Suppressor macrophage treated with lipopolysaccharide for 4 hours (primary cell): ENCODE measurements at places on chromosomes 16 and 17.

DNA sequence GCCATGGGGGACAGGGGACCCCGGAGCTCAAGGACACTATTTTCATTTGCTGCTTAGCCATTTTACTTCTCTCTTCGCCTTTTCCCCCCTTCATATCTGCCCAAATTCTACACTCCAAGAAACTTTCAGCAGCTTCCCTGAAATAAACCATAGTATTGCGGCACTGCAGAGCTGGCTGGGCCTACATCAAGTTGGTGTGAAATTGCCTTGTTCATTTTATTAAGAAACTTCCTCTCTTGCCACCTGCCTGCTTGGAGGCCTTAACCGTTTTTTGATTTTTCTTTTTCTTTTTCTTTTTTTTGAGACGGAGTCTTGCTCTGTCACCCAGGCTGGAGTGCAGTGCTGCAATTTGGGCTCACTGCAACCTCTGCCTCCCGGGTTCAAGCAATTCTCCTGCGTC lies 7.4 kb upstream of the CPNE2 start:
- no peak for DNase-seq

- no peak for DNase-seq
These were observed 11.8 kb downstream of the NLRC5 start for GRCh38 chr16:57001026-57001679.

DNA sequence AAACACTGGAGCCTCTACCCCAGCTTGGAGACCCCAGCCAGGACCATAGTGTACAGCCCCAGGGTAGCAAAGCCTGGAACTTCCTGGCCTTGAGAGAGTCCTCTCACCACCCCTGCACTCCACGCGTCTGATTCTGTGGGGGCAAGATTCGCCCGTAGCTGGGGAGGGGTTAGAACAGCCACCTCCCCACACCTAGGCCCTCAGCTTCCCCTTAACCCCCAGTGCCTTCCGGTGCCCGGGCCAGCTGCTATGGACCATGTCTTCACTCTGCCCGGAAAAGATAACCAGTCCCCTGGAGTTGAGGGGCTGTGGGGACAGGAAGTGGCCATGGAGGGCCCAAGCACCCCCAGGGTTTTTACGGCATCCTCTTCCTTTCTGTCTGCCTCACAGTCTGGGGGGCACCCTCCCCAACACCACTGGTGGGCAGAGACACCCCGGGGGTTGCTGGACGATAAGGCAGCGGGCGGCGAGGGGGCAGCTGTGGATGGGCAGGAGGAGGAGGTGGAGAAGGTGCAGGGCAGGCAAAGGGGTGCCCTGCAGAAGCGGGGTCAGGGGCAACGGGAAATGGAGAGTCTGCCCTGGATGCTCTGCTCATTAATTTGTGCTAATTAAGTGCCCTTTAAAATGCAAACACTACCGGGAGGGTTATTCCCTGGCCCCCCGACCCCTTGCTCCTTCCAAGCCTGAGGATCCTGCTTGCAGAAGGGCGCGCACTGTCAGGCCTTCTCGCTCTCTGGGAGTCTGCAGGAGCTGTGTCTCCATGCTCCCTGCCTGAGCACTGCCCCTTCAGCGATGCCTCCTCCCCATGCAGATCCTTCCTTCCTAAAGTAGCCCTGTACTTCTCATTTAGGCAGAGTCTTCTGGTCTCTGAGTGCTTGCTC lies 2.4 kb downstream of the PRSS27 start:
- DNase-seq: no peak

- DNase-seq: no peak
These were observed 17.8 kb downstream of the CLUH start for GRCh38 chr17:2693561-2694380.

GRCh38 chr16:28821874-28822519 lies 802 bp upstream of the ATXN2L start:
- no peak for DNase-seq

GRCh38 chr17:28055546-28056275 lies 13.2 kb downstream of the NLK start:
- no peak for DNase-seq

DNA sequence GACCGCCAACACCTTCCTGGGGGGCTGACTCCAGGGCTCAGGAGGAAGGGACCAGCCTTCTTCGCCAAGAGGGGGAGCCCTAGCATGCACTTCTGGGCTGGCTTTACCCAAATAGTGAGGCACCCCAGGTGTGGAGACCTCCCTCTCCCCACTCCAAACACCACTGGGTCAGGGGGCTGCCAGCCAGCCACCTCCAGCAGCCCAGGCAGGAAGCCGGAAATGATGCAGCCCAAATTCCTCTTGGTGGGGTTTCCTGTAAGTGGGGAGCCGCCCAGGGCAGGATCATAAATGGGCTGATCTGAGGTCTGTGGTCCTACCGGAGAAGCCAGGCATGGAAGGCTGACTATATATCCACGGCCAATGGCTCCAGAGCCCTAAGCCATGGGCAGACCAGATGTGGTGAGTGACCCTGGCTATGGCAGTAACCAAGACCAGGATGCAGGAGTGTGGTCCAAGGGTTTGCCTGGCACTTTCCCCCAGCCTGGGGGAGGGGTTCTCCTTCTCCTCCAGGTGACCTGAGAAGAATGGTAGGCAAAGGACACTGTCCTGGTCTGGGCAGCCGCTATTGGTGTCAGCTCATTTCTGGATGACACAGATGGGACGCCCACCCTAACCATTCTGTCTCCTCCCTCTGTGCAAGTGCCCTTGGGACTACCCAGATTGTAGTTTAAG lies 4.2 kb downstream of the GIT1 start:
- no peak for DNase-seq

DNA sequence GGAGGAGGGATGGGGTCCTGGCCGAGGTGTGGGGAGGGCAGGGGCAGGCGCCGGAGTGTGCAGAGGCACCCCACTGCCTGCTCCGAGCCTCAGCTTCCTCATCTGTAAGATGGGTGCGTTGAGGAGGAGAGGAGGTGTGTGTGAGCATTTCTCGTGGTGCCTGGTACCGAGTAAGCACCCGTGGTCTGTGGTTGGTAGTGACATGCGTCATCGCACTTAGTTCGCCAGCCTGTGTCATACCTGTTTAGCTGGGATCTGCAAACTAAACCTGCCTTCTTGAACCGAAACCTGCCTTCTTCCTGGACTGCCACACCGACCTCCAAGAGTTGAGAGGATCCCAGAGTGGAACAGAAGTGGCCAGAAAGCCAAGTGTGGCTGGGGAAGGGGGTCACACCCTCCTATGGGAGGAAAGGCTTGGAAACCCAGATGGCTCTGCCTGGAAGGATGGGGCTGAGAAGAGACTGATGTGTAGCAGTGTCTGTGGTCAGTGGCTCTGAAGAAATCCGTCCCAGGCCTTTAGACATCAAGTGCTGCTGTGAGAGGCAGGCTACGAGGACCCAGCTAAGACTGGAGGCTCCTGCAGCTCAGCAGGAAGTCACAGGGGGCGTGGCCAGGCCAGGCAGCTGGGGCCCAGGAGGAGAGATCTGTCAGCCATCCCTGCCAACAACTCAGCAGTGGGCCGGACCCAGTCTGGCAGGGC lies 162.6 kb upstream of the PLCG2 start:
- DNase-seq: no peak

- DNase-seq: no peak
These were observed 2.1 kb downstream of the SOX9 start for GRCh38 chr17:72122765-72123529.

GRCh38 chr17:53627511-53627910 lies 195.2 kb upstream of the KIF2B start:
- no peak for DNase-seq

GRCh38 chr17:2692781-2693135 lies 18.8 kb downstream of the CLUH start:
- no peak for DNase-seq

- DNase-seq: peak; percentile 24
These were observed 12.9 kb upstream of the ODF4 start for GRCh38 chr17:8326511-8327302.

- DNase-seq: no peak
These were observed 397.3 kb downstream of the SHISA9 start for GRCh38 chr16:13298666-13299065.

- DNase-seq: no peak
These were observed 39.7 kb downstream of the RPTOR start for GRCh38 chr17:80584176-80584905.

- no peak for DNase-seq
These were observed 247.0 kb upstream of the MAF start for GRCh38 chr16:79847569-79847968.

DNA sequence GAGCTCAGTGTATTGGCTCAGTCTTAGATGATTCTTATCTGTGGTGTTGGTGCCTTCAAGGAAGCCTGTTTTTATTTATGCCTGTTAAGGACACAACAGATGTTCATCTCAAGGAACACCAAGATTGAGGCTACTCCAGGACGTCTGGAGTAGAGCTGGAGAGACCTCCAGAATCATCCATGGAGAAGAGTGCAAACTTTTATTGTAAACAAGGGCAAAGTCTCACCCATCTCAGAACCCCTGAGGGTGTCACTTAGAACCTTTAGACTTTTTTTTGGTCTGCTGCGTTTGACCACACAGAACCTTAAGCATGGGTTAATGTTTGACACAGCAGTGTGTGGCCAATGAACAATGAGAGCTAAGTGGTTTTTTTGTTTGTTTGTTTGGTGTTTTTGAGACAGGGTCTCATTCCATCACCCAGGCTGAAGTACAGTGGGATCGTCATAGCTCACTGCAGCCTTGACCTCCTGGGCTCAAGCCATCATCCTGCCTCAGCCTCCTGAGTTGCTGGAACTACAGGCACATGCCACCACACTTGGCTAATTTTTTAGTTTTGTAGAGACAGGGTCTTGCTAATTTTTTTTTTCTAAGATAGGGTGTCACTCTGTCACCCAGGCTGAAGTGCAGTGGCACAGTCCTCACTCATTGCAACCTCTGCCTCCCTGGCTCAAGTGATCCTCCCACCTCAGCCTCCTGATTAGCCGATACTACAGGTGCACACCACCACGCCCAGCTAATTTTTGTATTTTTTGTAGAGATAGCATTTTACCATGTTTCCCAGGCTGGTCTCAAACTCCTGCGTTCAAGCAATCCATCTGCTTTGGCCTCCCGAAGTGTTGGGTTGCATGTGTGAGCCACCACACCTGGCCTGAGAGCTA lies 16.3 kb downstream of the SLC47A1 start:
- DNase-seq: no peak

DNA sequence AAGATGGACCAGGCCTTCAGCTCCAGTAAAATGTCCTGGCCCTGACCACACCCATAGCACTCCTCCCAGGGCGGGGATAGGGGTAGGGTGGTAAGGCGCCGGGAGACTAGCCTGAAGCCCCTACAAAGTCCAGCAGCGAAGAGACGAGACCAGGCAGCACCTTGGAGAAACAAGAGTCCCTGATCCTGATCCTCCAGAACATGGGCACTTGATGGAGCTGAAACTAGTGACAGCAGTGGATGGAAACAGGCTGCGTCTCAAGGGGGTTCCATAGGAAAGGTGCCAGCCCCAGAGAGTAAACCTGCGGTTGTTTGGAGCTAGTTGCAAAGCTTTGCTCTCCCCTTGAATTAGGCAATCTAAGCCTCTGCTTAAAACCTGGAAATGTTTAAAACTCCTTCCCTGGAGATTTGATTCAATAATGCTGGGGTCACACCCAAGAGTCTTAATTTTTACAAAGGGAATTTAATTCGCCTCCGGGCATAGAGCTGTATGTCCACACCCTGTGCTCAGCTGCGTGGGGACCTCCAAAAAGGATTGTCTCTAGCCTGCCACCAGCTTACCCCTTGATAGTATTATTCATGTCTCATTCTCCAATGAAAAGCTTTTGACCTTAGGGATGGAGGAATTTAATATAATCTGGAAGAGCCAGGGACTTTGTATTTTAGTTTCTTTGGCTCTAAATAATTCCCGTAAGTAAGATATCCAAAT lies 258.6 kb downstream of the PMP22 start:
- no peak for DNase-seq

DNA sequence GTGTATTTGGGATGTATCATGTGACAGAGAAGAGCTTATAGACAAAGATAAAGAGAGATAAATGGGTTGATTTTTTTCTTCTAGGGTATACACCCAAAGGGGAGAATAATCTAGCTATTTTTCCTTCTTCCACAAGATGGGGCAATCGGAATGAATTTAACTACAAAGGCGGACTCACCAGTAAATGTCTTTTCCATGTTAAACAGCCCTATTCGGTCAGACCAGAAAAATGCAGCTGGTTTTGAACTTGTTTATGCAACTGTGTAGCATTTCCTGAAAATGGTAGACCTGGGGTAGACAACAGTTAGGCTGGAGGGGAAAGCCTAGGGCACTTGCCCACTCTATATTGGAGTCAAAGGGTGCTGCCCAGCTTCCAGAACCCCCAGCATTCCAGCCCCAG lies 477.1 kb downstream of the TOX3 start:
- no peak for DNase-seq

DNA sequence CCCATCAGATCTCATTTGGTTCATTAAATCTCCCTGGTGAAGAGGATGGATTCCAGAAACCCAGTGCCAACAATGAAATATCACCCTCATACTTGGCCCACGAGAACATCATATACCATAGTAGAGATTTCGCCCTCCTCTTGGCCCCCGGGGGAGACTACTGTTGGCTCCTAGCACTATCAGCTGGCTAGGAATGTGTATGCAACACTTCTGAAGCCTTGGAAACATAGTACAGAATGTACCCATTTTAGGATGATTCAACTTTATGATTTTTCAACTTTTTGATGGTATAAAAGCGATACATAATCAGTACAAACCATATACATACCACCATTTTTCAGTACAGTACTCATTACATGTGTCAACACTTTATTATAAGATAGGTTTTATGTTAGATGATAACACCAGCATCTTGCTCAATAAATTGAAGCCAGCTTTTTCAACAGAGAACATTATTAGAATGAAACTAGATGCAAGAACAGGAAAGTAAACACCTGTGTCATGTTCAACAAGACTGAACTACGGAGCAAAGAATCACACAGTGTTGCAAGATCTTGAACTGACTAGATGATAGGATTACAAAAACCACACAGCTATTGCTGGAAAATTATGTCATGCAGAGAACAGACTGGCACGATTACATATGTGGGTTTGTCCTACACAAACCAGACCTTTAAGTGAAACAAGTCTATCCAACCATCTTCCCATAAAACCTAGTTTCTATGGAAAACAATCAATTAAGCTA lies 17.2 kb downstream of the RSL1D1 start:
- peak; percentile 59 for DNase-seq

GRCh38 chr17:2680961-2681360 lies 30.6 kb downstream of the CLUH start:
- no peak for DNase-seq

DNA sequence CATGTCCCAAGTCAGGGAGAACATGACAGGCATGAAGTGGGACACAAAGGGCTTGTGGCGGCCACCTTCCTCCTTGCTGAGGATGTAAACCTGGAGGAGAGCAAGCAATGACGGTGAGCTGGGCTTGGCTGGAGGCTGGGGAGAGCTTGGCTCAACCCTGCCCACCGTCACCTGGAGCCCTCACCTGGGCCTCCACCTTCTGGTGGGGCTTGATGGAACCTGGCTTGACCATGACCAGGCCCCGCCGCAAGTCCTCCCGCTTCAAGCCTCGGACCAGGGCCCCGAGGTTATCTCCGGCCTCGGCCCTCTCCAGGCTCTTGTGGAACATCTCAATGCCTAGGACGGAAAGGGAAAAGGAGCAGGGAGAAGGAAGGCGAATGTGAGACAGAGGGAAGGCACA lies 2.4 kb downstream of the TUFM start:
- DNase-seq: no peak
